ENCODE measurements at places on chromosomes 2 and 18. TPM values are rescaled to one million over a fixed set of nuclear protein-coding genes. Genes with fewer than 3 reads are reported as not detected.

The NOL4 gene
- 8.6 TPM for total RNA-seq

The CABLES1 gene
- 3.1 TPM for total RNA-seq

The EVX2 gene
- total RNA-seq, result 0.76 TPM

DNA sequence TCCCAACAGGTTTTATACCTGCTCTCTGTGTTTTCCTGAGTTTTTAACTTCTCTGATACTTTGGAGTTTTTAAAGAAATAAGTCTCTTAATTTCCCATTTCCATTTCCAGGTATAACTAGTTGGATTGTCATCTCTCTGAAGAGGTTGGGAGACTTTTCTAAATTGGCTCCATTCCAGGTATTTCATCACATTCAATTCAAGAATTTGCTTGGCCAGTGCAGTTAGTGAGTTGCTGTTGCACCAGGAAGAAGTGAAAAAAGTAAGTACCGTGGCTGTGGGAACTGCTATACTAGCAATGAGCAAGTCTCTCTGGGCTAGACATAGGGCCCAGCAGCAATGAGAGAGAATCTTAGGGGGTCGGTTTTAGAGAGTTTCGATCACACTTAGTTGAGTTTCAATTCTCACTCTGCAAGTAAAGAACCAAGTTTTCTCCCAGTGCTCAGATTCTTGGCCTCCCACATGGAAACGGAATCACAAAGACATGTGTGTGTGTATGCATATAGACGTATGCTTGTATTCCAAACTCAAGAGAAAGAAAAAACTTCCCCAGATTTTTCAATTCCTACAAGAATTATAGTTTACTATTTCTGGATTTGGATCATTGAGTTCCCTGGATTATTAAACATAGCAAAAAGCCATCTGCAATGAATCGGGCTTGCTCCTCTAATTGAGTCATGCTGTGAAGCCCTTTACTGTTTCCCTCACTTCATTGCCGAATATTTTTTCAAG, 894.4 kb downstream of the BCL11A start:
- H3K4me1 ChIP-seq, result no peaks in the 10 kb centered on the region
- H3K27me3 ChIP-seq, result no peaks in the 10 kb centered on the region
- DNase-seq, result no peak

GRCh38 chr2:126668254-126668653, 12.3 kb downstream of the GYPC start:
- peaks cover 1% of the 10 kb centered on the region for H3K4me1 ChIP-seq
- no peak overlapping the region for H3K27ac ChIP-seq
- DNase-seq, result no peak
- peaks cover 5% of the 10 kb centered on the region for H3K27me3 ChIP-seq
- H3K36me3 ChIP-seq, result no peaks in the 10 kb centered on the region

DNA sequence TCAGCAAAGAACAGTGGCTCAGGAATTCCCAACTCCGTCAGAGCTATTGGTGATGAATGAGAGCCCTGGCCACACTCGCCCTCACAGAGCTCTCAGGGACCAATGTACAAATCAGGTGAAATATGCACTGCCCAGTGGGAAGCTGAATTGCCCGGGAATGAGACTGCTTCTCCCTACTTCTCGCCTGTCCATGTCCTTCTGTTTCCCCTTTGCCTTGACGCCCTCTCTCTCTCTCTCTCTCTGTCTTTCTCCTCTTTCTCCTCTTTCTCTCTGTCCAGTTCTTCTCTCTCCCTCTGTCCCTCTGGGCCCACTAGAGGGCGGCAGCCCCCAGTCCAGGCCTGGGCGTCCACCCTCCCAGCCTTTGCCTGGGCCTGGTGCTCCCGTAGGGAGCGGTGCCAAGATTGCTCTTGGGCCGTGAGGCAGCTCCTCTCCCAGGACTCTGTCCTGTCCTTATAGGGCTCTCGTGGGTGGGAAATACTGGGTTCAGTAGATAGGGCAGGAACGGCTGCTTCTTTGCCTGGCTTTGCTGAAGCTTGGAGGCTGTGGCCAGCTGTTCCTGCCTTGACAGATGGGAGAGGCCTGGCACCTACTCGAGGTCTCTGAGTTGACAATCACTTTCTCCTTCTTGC, 28.4 kb upstream of the PUM2 start:
- H3K36me3 ChIP-seq, result no peaks in the 10 kb centered on the region
- H3K4me3 ChIP-seq, result no peak overlapping the region
- peak overlapping the region; percentile 88 for H3K27ac ChIP-seq

- no peak for DNase-seq
- H3K27ac ChIP-seq, result peak overlapping the region; percentile 41
- peaks cover 6% of the 10 kb centered on the region for H3K4me1 ChIP-seq
- H3K27me3 ChIP-seq, result no peaks in the 10 kb centered on the region
- H3K4me3 ChIP-seq, result no peak overlapping the region
These were observed 127.3 kb downstream of the BCL2 start for GRCh38 chr18:63192126-63192884.

DNA sequence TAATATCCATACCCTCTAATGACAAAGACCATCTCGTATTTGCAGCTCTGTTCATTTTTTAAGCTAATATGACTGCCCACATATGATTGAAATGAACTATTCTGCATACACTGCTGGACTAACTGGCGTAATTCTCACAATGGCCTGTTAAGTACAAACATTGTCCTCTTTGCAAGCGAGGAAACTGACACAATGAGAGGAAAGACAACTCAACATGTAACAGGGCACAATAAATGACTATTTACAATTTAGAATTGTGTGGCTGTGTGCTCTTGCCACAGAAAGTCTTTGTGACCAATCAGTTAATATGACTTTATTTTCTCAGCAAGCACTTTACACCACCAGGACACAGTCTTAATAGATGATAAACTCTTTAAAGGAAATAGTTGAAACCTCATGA, 498.0 kb downstream of the CNTNAP5 start:
- no peaks in the 10 kb centered on the region for H3K36me3 ChIP-seq
- H3K27me3 ChIP-seq, result peaks cover 5% of the 10 kb centered on the region
- no peak overlapping the region for H3K4me3 ChIP-seq
- H3K27ac ChIP-seq, result no peak overlapping the region

- H3K27ac ChIP-seq, result no peak overlapping the region
- peaks cover 9% of the 10 kb centered on the region for H3K4me1 ChIP-seq
- H3K27me3 ChIP-seq, result no peaks in the 10 kb centered on the region
- H3K36me3 ChIP-seq, result no peaks in the 10 kb centered on the region
These were observed 521.8 kb upstream of the ID2 start for GRCh38 chr2:8159966-8160603.

- peak overlapping the region; percentile 52 for H3K4me3 ChIP-seq
- peaks cover 26% of the 10 kb centered on the region for H3K4me1 ChIP-seq
- no peaks in the 10 kb centered on the region for H3K36me3 ChIP-seq
These were observed 10.9 kb downstream of the ALS2 start for GRCh38 chr2:201769666-201770373.

- H3K27ac ChIP-seq, result no peak overlapping the region
- DNase-seq, result no peak
- no peaks in the 10 kb centered on the region for H3K4me1 ChIP-seq
These were observed 100.1 kb upstream of the MAP4K4 start for GRCh38 chr2:101597347-101597944.

- H3K36me3 ChIP-seq, result no peaks in the 10 kb centered on the region
- no peak for DNase-seq
- H3K4me3 ChIP-seq, result no peak overlapping the region
These were observed 415.5 kb downstream of the CBLN2 start for GRCh38 chr18:72128649-72129048.

- no peak for DNase-seq
- no peaks in the 10 kb centered on the region for H3K36me3 ChIP-seq
- no peak overlapping the region for H3K27ac ChIP-seq
These were observed 236.8 kb downstream of the GRB14 start for GRCh38 chr2:164384434-164384833.

GRCh38 chr2:98775146-98775986, 44.4 kb upstream of the MGAT4A start:
- no peak overlapping the region for H3K27ac ChIP-seq
- H3K27me3 ChIP-seq, result peaks cover 4% of the 10 kb centered on the region
- H3K36me3 ChIP-seq, result peaks cover 6% of the 10 kb centered on the region
- H3K4me3 ChIP-seq, result no peak overlapping the region
- H3K4me1 ChIP-seq, result peaks cover 24% of the 10 kb centered on the region

DNA sequence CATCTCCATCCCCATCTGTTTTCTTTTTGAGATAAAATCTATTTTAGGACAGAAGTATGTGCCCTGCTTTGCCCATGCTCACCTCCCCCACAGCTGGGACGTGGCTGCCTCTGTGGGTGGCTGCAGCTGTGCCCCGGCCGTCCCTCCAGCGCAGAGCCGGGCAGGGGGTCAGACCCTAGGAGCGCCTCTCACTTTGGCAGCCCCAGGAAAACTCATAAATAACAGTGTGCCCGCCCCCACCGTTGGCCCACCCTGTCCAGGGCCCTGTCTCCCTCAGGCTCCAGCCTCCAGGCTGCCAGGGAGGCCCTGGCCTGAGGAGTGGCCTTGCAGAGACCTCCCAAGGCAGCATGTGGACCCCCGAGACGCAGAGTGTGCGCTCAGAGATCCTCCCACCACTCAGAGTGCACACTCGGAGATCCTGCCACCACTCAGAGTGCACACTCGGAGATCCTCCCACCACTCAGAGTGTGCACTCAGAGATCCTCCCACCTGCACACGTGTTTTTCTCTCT, 178.1 kb downstream of the TWIST2 start:
- DNase-seq, result no peak
- H3K4me3 ChIP-seq, result no peak overlapping the region
- H3K36me3 ChIP-seq, result no peaks in the 10 kb centered on the region
- H3K27me3 ChIP-seq, result no peaks in the 10 kb centered on the region

DNA sequence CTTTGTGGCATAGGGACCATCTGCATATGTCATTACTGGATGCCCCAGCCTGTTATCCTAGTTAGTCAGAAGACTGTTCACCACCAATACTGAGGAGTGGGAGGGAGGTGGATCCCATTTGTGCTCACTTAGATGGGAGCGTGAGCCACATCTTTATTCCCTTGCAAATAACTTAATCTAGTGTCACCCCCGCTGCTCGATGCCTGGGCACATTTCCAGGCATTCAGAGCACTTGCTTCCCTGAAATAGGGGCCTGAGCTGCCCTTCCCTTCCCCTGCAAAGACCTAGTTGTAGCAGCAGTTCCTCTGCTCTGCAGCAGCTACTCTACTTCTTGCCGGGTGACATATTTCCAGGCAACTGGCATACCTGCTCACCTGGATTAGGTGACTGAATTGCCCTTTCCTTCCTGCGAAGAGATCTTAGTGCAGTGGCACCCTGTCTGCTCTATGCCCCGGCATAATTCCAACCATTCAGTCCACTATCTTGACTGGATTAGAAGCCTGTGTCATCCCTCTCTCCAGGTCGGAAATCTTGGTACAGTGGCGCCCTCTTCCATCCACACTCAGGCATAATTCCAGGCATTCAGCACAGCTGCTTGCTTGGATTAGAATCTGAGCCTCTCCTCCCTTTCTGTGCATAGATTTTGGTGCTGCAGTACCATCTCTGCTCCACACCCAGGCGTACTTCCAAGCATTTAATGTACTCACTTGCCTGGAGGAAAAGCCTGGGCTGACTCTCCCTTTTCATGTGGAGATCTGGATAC, 1389.1 kb upstream of the TMEFF2 start:
- peaks cover 7% of the 10 kb centered on the region for H3K4me1 ChIP-seq
- DNase-seq, result peak; percentile 57
- H3K4me3 ChIP-seq, result no peak overlapping the region
- H3K36me3 ChIP-seq, result no peaks in the 10 kb centered on the region
- H3K27ac ChIP-seq, result no peak overlapping the region
- no peaks in the 10 kb centered on the region for H3K27me3 ChIP-seq

Data from glutamatergic neuron (in vitro differentiated cells).